ENCODE measurements at places on chromosomes 13 and 19.

DNA sequence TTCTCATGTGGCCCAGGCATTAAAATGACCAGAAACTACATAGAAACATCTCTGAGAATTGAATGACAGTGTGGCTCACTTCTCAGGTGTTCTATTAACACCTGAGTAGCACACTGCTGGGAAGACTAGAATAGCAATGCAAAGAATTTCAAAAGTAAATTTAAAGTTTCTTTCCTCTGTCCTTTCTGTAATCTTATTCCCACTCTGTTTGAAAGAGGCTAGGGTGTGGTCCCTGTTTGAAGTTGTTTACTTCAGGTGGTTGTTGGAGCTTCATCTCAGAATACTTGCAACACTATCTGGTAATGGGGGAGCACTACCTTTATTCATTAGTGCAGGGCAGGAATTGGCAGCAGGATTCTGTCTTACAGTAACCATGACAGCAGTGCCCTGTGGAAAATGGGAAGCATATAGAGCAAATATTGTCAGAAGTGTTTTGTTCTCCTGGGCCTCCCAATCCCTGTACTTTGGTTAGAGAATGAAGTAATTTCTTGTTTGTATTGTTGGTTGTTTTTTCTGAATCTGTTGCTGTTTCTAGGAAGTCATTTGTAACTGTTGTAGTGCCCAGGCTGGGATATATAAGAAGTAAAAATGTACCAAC, 1210.2 kb upstream of the ATXN8OS start:
- no peak for DNase-seq

- no peak for DNase-seq
Observed at GRCh38 chr13:60335531-60335930, 61.5 kb upstream of the TDRD3 start.

DNA sequence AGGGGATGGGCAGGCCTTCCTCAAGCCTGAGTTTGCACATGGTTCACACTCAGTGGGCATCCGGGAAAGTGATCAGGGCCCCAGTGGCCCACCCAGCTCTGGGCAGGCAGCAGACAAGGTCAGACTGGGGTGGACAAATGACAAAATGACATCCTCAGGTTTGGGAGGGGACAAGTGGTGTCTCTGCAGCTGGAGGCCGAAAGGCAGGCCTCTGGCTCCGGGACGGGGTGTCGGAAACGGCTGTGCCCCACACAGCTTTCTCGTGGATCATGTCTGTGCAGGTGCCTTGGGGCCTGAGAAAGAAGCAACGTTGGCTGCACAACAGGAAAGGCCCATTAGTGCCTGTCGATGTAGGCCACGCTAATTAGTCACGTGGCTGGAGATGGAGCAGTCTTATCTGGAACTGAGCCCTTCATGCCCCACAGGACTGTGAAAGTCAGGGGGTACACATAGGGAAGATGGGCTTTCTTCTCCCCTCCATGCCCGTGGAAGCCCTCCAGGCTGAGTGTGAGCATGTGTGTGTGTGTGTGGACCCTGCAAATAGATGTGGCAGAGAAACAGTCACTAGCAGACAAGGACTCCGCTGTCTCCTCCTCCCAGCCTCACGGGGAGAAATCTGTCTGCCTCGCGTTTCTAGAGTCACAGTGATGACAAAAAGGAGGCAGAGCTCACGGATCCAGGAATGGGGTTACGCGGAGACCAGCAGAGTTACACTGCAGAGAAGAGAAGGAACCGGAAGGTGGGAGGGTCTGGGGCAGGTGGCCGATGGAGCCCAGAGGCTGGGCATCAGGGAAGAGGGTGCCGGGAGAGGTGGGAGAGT, 44.2 kb downstream of the CHST8 start:
- no peak for DNase-seq

GRCh38 chr13:26749285-26749684, 11.3 kb downstream of the GPR12 start:
- no peak for DNase-seq

GRCh38 chr19:11574689-11575088, 2.8 kb downstream of the ACP5 start:
- no peak for DNase-seq

- peak; percentile 39 for DNase-seq
Observed at GRCh38 chr19:11382898-11383705, 1.0 kb downstream of the EPOR start.

DNA sequence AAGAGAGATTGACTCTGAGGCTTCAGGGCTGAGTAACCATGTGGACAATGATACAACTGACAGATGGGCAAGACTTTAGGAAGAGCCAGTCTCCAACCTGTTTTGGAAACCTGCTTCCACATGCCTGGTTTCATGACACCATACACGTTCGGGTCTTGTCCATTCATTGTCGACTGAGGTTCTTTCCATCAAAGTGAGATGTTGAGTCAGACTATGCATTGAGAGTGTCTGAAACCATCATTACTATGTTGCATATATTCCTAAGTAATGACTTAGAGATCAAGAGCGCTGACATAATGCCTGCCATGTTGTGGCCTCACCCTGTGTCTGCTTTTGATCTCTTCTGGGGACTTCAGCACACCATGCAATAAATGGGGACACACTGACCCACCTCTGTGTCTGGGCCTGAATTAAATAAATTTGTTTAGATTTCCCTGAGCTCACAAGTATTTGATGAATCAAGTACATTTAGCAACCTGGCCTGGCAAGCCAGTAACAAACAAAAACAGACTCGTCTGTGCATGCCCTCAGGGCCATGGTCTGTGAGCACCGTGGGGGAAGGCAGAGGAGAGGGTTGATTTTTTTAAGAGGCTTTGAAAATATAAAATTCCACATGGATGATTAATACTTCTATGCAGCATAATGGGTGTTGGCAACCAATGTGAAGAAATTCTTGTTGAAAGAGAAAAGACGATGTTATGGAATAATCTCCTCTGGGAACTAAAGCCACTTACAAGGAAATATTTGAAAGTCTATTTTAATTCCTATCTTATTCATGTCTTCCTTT, 49.9 kb upstream of the UBAC2 start:
- DNase-seq, result no peak

GRCh38 chr13:31134039-31134711, 27.5 kb downstream of the HSPH1 start:
- DNase-seq, result no peak

DNA sequence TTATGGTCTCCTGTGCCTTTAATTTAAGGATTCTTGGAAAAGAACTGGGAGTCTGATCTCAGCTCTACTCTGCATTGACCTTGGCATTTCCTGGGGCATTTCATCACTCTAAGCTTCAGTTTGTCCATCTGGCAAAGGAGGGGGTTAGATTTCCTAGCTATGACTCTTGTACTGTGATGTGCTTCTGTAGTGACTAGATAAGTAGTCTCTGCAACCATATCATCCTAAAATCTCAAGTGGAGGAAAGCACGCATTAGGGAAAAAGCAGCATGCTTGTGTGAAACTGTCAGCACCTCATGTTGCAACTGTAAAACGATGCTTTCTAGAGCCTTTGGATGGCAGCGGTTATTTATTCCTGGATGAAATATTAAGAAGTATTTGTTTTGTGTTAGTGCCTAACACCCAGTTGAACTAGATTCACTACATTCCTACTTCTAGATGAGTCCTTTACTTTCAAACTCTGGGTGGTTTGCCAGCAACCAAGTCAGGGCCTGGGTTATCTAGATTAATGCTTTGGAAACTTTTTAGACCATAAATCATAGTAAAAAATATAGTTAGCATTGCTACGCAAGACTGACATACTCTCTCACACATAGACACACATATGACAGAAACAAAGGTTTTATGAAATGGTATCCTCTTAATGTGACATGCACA, 6.8 kb downstream of the WDFY2 start:
- no peak for DNase-seq

DNA sequence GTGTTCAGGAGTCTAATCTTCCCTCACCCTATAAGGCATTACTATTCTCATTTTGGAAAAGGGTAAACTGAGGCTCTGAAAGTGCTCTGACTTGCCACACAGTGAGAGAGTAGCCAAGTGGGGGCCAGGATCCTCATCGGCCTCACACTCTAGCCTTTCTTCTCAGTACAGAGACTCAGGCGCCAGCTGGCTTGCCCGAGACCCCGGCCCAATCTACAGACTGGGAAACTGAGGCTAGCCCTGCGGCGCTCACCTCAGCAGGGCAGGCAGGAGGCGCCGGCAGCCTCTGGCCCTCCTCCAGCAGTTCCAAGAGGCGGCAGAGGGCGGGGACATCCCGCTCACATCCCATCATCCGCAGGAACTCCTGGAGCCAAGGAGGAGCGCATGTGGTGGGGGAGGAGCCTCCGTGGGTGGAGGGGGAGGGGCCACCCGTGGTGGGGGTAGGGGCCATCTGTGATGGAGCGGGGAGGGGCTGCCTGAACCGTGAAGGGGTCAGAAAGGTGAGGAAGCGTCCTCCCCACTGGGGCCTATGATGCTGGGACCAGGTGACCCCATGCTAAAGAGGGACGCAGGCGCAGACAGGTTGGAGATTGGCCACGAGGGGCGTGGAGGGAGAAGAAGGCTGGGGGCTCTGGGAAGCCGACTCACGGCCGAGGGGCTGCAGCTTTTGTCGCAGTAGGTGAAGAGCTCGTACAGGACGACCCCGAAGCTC, 8.7 kb upstream of the INSL3 start:
- DNase-seq, result no peak

GRCh38 chr13:32426191-32426989, 1.5 kb downstream of the N4BP2L1 start:
- no peak for DNase-seq

DNA sequence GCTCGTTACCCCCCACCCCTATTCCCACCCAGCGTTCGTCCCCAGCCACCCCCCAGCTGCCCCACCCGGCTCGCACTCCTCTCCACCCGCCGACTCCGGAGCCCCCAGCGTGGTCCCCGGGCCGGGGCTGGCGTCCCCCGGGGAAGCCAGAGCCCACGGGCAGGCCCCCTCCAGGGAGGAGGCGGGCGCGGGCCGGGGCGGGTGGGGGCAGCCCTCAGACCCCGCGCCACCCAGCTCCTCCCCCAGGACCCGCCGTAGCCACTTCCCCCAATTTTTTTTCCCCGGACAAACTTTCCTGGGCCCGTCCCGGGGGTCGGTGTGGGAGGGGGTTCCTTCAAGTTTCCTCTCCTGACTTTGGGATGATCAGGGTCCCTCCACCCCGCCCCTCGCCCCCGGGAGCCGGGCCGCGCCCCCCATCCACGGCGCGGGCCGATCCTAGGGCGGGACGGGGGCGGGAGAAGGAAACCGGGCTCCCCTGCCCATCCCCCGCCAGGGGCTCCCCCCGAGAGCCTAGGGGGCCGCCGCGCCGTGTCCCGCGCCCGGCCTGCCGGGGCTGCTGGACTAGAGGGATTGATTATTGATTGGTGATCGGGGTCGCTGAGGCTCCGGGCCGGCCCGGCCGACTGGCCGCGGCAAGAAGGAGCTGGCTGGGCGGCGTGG, 927 bp upstream of the TSHZ3 start:
- no peak for DNase-seq

GRCh38 chr19:50739132-50739913, 16.2 kb downstream of the CLEC11A start:
- no peak for DNase-seq
